Mesenchymal stem cell (in vitro differentiated cells and primary cell): ENCODE measurements at places on chromosomes 12 and 14.
A peak's percentile ranks its signal among the peaks of the same experiment; 100 is the strongest.

DNA sequence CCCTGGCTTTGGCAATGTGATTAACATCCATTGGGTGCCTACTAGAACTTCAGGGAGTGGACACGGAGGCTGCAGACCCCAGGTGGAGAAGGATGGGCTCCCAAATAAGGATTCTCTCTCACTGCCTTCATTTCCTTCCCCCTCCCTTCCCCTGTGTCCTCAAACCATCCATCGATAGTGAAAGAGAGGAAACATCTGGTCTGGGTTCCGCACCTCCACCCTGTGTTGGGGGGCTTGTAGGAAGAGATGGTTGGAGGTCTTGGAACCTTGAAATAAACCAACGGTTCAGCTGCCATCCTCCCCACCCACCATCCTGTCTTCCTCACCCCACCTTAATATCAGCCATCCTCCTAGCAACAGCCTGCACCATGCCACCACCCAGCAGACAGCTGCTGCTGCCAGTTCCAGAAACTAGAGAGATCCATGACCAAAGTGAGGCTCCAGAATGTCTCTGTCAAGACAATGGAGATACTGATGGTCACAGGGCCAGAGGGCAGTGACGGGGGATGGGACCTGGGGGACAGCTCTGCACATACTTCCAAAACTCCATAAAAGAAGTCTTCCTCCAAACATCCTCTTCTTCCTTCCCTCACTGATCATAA lies 153.1 kb upstream of the CCND2 start:
- H3K36me3 ChIP-seq = no peaks in the 10 kb centered on the region
- peaks cover 56% of the 10 kb centered on the region for H3K27me3 ChIP-seq
- no peak overlapping the region for H3K27ac ChIP-seq
- no peak for DNase-seq
- H3K4me1 ChIP-seq = peaks cover 30% of the 10 kb centered on the region
- H3K4me3 ChIP-seq = no peak overlapping the region

- peak overlapping the region; percentile 78 for H3K27ac ChIP-seq
- H3K4me1 ChIP-seq = peaks cover 53% of the 10 kb centered on the region
- no peak for DNase-seq
These were observed 116.6 kb downstream of the SLC25A47 start for GRCh38 chr14:100439781-100440180.

GRCh38 chr14:81222691-81223090 lies 1.9 kb upstream of the GTF2A1 start:
- no peaks in the 10 kb centered on the region for H3K27me3 ChIP-seq
- H3K36me3 ChIP-seq = no peaks in the 10 kb centered on the region
- no peak for DNase-seq
- H3K27ac ChIP-seq = no peak overlapping the region
- H3K4me3 ChIP-seq = no peak overlapping the region

DNA sequence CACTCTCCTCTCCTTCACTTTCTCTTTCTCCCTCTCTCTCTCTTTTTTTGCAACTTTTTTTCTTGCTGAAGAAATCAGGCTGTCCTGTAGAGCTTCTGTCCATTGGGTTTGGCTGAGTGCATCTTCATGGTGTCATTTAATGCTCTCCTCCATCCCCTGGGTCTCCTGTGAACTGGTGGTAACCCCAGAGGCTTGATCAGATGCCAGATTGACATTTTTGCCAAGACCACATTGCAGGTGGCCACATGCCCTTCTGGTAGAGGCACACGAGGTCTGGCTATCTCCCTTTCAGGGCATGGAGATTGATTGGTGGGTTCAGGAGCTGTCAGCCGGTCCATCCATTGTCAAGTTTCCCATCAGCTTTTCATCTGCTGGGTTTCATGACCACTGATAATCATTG lies 188.3 kb upstream of the MYL2 start:
- H3K4me3 ChIP-seq = no peak overlapping the region
- H3K4me1 ChIP-seq = no peaks in the 10 kb centered on the region
- H3K36me3 ChIP-seq = no peaks in the 10 kb centered on the region
- no peak overlapping the region for H3K27ac ChIP-seq
- H3K27me3 ChIP-seq = peaks cover 6% of the 10 kb centered on the region

- no peak overlapping the region for H3K4me3 ChIP-seq
- DNase-seq = peak; percentile 1
- H3K27me3 ChIP-seq = no peaks in the 10 kb centered on the region
- no peaks in the 10 kb centered on the region for H3K36me3 ChIP-seq
- H3K27ac ChIP-seq = no peak overlapping the region
- H3K4me1 ChIP-seq = no peaks in the 10 kb centered on the region
These were observed 221.6 kb downstream of the LRRK2 start for GRCh38 chr12:40446385-40446784.
